ENCODE measurements at places on chromosomes 3 and 15.
A peak's percentile ranks its signal among the peaks of the same experiment; 100 is the strongest.

- no peak for DNase-seq
These were observed 399.0 kb upstream of the ARRDC4 start for GRCh38 chr15:97561529-97561928.

- no peak for DNase-seq
These were observed 53.2 kb downstream of the TM4SF4 start for GRCh38 chr3:149527531-149528339.

GRCh38 chr3:159828542-159828943, 160.1 kb upstream of the IL12A start:
- DNase-seq: no peak

DNA sequence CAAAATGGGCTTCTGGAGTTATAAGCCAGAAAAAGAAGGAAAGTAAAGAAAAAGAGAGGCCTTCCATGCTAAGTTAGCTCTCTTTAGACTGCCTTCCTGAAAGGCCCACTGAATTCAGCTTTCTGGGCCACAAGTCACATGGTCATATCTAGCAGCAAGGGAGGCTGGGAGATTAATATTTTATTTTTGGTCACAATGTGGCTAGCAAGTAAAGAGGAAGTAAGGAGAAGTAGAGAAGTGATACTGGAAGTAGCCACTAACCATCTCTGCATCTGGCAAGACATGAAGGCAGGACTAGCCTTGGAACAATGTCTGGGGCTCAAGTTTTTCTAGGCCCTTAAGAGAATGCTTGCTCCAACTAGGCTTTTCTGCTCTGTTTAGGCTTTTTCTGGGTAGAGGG, 81.8 kb upstream of the UBE2E1 start:
- DNase-seq: no peak

GRCh38 chr15:98887976-98888375, 119.6 kb downstream of the PGPEP1L start:
- DNase-seq: no peak

DNA sequence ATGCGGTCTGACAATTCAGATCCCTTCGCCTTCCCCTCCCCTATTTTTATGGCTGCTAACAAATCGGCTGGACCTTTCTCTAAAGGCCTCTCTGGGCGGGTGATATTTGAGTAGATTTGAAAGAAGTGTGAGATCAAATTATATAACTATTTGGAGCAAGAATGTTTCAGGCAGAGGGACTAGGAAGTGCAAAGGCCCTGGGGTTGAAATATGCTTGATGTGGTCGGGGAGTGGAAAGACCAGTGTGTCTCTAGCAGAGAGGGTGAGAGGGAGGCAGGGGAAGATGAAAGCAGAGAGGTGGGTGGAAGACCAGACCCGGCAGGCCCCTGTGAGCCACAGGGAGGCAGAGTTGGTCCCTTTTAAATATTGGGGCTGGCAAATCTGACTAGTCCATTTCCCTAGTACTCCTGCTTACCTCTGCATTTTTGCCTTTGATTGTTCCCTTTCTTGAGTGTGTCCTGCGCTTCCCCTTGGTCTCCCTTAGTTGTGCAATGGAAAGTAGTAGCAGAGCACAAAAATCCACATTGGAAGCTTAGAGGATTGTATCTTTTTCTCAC, 32.3 kb downstream of the SLCO3A1 start:
- DNase-seq: peak; percentile 8

GRCh38 chr3:126166009-126166408, 14.4 kb downstream of the ALDH1L1 start:
- no peak for DNase-seq

DNA sequence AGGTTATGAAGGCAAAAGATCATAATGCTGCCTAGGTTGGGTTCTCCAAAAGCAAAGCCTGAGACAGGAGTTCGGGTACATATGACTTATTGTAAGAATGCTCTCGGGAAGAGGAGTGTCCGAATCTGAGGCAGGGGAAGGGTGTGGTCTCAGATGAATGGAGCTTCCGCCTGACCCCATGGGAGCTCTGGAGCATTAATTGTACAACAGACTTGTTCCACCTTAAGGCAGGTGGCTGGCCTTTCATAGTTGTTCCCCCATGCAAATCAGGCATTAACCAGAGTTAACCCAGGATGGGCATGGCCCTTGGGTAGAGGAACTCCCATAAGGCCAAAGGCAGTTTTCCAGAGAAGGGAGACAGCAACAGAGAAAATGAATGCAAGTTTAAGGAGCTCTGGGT, 170.6 kb downstream of the MYRIP start:
- DNase-seq: no peak

DNA sequence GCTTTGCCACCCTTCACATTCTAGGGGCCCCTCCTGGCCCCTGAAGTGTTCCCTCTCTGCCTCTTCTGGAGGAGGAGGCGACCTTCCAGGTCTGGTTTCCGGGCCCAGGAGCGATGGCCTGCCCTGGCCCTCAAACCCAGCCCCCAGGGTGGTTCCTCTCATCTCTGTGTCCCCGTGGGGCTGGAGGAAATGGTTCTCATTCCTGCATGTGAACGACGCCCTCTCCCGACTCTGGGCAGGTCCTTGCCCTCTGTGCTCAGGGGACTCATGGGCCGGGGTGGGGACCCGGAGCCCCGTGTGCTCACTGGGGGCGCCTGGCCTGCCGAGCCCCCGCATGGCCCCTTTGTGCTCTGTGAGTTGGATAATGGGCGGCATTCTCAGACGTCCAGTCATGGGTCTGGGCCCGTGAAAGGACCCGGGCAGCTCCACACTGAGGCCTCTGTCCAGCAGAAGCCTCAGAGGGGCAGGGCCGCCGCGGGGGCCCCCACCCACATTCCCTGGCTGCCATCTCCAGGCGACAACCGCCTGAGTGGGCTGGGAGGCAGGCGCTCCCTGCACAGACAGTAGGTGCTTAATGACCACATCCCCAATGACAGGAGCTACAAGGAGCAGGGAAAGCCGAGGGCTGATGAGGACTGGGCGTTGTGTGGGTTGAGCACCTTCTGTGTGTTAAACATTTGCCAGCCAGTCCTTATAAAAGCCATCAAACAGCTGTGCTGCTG, 5.5 kb upstream of the PLXND1 start:
- DNase-seq: no peak

DNA sequence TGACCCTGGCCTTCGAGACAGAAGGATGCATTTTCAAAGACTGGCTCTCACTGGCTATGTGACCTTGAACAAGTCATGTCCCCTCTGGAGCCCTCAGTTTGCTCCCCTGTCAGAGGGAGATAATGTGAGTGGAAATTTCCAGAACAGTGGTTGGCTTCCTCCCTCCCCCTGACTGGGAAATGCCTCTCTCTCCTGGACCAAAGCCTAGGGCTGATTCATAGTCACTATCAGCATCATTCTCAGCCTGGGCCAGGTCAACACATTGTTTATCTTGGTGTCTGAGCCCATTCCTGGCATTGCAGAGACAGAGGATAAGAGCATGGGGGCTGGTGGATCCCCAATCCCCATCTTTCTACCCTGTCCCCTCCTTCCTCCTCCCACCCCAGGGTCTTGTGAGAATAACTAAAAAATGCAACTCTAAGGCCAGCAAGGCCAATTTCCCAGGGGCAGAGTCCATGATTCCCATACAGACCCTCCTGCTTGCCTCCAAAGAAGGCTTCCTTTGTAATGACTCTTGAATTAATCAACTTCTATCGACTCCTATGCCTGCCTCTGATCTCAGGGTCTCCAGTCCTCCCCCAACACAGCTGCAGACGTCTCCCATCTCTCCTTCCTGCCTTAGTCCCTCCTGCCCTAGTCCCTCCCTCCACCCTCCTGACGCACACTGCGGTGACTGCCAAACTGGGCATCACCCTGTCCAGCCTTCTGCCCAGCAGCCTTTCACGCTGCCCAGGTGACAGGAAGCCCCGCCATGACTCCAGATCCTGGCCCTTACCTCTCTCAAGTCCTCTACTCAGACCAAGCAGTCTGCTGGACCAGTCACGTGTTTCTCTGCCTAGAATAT, 35.4 kb upstream of the CORO2B start:
- DNase-seq: no peak

DNA sequence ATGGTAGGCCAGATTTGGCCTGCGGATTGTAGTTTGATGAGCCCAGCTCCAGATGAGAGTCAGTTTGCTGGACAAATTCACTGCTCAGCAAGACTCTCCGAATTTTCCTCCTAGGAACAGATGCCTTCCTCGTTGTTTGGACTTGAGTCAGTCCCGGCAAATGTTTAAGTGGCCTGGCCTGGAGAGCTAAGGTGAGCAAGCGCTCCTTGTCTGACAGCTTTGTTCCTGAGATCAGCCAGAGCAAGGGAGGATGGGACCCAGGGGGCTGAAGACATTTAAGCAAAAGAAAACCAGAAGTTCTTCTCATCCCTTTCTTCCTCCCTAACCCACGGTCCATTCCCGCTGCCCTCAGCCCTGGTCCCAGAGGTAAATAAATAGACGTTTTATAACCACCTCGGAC, 40.3 kb downstream of the POLR2M start:
- no peak for DNase-seq

- DNase-seq: no peak
These were observed 594.8 kb downstream of the NTRK3 start for GRCh38 chr15:87661454-87662355.

- DNase-seq: no peak
These were observed 45.9 kb upstream of the CP start for GRCh38 chr3:149267565-149267964.

GRCh38 chr3:128281461-128282367, 128.4 kb downstream of the EEFSEC start:
- no peak for DNase-seq

DNA sequence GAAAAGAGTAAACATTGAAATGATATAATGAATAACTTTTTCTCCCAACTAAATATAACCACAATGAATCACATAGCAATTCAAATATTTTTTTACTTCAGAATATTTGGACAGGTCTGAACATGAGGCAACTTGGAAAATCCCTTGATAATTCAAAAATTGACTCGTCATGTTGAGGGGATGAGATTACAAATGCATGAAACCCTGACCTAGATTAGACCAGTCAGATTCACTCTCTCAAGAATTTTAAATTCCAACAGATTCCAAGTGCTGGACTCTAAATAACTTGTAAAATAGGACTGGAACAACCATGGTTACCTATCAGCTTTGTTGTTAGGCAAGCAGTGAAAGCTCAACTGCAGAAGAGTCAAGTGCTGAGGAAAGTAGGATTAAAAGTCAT, 317.5 kb downstream of the GBE1 start:
- DNase-seq: no peak

DNA sequence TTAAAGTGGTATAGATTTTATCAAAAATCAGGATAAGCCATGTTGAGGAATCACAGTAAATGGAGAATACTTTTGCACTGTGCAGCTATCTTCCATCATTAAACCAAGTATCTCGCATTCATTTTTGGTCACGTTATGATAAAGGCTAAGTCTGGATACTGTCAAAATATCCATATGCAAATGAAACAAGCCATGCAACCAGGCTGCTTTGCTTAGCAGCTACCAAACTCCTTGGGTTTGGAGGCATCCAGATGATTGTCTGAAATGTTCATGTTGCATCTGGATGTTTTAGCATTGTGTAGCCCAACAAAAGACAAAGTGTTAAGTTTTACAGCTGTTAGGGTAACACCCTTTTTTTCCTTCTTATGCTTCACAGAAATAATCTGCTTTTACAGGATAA, 322.9 kb upstream of the MDFIC2 start:
- DNase-seq: no peak

GRCh38 chr3:113118336-113118735, 93.0 kb upstream of the BOC start:
- no peak for DNase-seq

DNA sequence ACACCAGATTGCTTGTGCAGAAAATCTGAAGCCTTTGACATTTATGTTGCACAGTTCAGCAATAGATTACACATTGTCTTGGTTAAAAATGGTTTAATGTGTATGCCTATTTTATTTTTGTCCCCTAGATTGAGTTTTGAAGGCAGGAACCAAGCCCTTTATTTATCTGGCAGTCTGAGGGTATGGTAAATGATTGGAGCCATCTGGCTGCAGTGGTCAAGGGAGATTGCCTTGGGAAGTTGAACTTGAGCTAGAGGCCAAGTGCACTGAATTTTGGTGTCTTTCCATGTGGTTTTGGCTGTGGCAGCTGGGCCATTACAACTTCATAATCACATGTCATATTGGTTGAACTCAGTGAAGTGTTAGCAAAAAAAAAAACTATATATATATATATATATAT, 248.7 kb upstream of the C2CD4B start:
- no peak for DNase-seq

DNA sequence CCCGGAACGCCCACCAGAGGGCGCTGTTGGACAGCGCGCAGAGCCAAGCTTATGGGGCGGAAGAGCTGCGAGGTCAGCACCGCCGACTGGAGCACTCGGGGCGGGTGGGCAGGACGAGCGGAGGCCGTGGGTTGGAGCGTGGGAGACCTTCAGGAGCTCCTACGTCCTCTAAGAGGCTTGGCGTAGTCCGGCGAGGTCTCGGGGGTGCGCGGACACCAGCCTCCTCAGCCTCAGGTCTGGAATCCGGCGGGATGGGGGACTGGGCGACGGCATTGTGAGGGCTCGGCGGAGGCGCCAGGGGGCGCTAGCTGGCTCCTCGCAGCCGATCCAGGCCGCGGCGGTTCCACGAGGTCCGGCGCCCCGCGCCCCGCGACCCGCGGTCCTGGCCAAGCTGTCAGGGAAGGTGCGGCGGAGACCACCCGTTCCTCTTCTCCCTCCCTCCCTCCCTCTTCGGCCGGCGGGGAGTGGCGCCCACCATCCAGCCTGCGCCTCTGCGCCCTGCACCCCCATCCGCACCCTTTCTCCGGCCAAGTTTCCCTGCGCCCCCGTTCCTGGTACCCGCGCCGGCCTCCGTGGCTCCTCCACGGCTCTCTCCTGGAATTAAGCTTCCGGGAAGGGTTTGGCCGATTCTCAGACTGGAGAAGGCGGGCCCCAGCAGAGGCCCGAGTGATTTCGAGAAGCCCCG, 24.3 kb upstream of the POLG start:
- DNase-seq: peak; percentile 76

GRCh38 chr3:72319194-72320094, 528.8 kb downstream of the SHQ1 start:
- DNase-seq: no peak

DNA sequence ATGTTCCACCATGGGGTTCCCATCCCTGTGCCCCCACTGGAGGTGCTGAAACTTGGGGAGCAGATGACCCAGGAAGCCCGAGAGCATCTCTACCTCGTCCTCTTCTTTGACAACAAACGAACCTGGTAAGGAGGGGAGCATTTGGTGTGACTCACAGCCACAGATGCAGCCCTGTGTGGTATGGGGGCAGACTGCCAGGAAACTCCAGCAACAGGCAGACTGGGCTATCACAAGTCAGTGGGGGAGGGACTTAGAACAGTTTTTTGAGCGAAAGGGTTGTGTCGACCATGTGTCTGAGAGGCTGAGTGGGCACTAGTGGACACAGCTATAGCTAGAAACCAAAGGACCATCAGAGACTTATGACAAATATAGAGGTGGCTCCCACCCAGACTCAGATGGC, 3.4 kb upstream of the OGG1 start:
- no peak for DNase-seq

GRCh38 chr3:127574880-127575878, 15.4 kb downstream of the TPRA1 start:
- DNase-seq: peak; percentile 78

GRCh38 chr3:119069725-119070124, 35.1 kb upstream of the IGSF11 start:
- no peak for DNase-seq

- no peak for DNase-seq
These were observed 39.1 kb downstream of the ABTB1 start for GRCh38 chr3:127711896-127712295.

GRCh38 chr15:71455107-71455506, 339.8 kb downstream of the THSD4 start:
- DNase-seq: no peak

All from activated CD4-positive, alpha-beta T cell treated with anti-CD3 and anti-CD28 coated beads, Interleukin-2, amount 50 U/mL, for 4 hours (primary cell).